Endothelial cell of umbilical vein (primary cell): ENCODE measurements at places on chromosomes 7 and 10. TPM values are rescaled to one million over a fixed set of nuclear protein-coding genes. Genes with fewer than 3 reads are reported as not detected.

Gene PTPRN2
- 0.51 and 0.62 TPM in 2 replicates for total RNA-seq

Gene CASP2
- 57.9 and 61.7 TPM in 2 replicates for total RNA-seq

Gene VGF
- not detected in 2 replicates for total RNA-seq

Gene SHOC2
- 37.1 and 39.1 TPM in 2 replicates for total RNA-seq

Gene TEX47
- not detected in 2 replicates for total RNA-seq
